T-helper 17 cell (primary cell): ENCODE measurements at places on chromosomes 13 and 19.
A peak's percentile ranks its signal among the peaks of the same experiment; 100 is the strongest.

- DNase-seq = no peak
Measured at GRCh38 chr19:30373593-30373992, 1.4 kb downstream of the ZNF536 start.

- DNase-seq = no peak
Measured at GRCh38 chr13:63843766-63844699, 2428.4 kb upstream of the PCDH20 start.

- DNase-seq = no peak
Measured at GRCh38 chr13:58547419-58547818, 915.9 kb downstream of the PCDH17 start.

DNA sequence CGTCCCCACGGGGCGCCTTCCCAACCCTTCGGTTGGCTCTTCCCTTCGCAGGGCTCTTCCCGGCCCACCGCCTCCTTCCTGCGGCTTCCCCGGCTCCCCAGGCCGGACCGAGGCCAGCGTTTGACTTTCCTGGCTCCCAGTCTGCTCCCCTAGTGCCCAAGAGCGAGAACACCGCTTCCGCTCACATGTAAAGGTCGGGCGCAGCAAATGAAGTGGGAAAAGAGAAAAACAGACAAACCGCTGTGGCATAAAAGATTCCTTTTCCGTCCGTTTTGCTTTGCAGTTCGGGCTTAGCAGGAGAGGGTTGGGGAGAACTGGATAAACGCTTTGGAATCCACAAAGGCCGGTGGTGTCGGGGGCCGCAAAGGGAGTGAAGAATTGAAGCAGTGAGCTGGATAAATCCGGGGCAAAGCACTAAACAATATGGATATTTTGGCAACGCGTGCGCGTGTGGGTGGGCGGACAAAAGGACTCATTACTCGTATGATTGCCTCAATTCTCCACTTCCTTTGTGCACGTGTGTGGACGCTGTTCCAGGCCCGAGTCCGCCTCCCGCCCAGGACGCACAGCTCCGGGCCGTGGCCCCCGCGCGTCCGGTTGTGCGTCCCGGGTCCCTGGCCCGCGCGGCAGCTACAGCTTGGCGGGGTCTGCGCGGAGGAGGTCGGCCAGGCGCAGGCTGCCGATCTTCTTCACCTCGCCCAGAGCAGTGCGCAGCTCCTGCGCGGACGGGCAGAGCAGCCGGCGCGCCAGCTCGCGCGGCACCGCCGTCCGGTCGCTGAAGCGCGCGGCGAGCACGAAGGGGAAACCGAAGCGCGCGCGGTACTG lies 8.6 kb upstream of the CDX2 start:
- no peak for DNase-seq

DNA sequence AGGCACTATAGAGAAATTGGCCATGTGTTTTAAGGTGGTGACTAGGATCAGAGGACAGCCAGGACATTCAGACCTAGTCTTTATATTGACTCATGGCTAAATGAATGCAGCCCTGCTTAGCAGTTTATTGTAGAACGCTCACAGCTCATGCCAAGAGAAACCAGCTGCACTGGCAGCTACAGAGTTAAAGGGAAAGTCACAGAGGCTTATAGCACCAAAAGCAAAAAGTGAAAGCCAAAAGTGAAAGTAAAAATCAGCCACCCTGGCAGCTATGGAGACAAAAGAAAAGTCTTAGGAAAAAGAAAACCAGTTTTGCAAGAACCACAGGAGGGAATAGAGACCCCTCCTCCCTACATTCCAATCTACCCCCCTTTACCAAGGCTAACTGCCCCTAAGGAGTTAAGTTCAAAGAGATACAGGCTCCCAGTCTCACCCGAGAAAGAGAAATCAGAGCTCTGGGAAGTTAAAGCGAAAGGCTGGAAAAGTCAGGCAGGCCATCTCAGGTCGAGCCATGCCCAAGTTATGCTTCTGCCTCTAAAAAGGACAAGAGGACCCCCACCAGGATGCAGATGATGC lies 99.0 kb downstream of the ZNF429 start:
- DNase-seq = no peak

GRCh38 chr19:30029721-30030510 lies 87.9 kb downstream of the URI1 start:
- DNase-seq = no peak

DNA sequence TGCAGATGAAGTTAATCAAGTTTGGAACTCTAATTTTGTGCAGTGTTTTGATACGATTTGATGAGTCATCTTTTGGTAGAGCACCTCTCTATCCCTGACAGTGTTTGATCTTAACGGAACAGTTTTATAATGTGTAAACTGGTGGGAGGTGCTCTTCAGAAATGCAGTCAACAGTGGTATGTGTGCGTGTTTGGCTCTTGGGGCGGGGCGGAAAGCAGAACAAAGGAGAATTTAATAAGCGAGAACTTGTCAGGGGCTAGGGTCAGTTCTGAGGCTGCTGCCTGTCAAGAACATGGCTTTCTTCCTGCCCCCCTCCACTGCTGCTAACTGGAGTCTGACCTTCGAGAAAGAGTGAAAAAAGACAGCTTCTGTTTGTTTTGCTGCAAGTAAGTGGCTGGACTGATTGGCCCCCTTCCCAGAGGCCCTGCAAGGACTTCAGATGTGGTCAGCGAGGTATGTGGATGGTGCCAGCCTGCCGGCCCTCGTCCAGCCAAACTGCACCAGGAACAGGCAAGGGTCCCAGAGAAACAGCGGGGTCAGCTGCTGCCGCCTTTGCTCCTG lies 40.8 kb downstream of the BBC3 start:
- no peak for DNase-seq

GRCh38 chr13:88031980-88032559 lies 360.9 kb downstream of the SLITRK5 start:
- DNase-seq = no peak

- DNase-seq = no peak
Measured at GRCh38 chr19:44529536-44529935, at the start of gene CEACAM20. TSS of gene CEACAM20 (minus strand) at chr19:44529675. CDS start at chr19:44529509, 166 bp downstream.

- DNase-seq = no peak
Measured at GRCh38 chr13:51152701-51153100, 41.6 kb upstream of the C13orf42 start.

DNA sequence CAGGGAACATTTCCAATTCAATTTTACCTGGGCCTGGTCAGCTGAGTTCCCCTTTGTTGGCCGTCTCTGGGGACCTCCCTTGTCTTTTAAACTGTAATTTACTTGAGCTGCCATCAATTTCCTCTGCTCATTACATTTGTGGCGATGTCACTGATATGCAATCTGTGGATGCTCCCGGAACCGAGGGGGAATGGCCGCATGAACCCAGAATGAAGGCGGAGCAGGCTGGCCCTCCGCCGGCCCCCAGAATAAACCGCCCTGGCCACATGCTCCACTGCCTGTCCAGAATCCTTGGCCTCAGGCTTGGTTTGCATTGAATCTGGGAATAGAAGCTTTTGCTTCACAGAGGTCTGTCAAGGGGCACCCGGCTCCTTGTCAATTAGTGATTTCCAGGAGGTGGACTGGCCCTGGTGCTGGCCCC lies 276.8 kb downstream of the TEX29 start:
- DNase-seq = no peak

DNA sequence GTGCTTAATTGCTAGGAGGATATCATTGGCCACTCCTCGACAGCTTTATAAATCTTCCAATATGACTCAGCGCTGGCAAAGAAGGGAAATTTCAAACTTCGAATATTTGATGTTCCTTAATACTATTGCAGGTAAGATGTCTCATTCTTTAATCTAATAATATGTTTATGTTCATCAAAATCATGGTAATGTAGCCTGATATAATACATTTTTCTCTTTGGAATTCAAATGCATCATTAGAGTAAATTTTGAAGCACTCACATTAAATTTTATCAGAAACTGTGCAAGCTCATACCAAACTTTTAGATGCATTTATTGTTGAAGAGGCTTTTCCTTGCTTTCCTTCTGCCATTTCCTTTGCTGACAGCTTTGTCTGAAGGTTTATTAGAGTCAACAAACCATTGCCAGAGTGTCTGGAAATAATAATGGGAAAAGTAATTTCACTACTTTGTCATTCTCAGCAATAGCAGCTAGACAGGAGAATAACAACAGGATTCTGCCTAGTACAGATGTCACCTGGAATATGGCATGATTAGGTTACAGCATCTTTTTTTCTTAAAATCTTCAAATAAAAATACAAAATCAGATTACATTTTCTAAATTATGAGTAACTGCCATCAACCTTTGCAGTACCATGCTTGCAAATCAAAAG lies 78.6 kb upstream of the MAB21L1 start:
- no peak for DNase-seq

- DNase-seq = no peak
Measured at GRCh38 chr19:1106841-1107660, 3.3 kb downstream of the GPX4 start.

- no peak for DNase-seq
Measured at GRCh38 chr13:65724226-65724625, 1505.9 kb downstream of the PCDH9 start.

DNA sequence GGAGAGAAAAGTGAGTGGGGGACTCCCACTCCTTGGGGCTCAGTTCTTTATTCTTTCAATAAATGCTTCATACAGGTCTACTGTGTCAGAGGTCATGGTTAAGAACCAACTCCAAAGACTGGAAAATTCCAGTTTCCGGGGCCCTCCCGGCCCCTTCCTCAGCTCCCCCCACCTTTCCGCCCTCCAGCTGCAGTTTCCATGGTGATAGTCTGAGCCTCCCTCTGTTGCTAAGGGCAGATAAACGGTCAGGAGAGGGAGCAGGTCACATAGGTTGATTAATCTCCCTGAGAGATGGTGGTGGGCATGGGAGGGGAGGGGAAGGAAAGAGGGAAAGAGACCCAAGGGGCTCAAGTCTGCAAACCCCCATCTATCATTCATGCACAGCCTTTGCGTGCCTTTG lies 131.5 kb upstream of the USP29 start:
- DNase-seq = no peak

DNA sequence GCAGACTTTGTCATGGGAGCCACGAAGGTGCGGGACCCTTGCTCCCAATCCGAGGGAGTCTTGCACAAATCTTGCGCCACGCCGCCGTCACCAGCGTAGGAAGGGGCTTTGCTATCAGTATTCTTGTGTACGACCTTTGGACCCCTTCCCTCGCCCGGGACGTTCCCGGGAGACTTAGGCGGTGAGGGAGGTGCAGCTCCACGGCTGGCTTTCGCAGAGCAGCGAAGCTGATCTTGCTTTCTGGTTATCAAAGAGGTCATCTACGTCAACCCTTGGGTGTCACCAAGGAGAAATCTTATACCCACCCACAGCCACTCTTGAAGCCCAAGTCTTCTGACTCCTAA lies 583 bp downstream of the TECR start:
- DNase-seq = peak; percentile 33

DNA sequence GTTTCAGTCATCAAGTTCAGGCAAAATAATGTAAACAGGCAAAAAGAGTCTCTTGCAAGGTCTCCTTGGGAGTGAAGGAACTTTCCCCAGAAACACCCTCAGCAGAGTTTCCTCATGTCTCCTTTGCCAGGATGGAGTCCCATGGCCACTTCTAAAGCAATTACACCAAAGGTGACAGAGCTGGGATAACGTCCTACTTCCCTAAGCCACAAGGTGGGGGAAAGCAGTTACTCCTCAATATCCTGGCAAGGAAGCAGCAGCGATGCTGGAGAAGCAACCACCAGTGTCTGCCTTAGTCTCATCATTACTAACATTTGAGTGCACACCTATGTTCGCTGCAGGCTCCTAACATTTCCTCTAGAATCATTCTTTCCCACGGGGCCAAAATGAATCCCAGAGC lies 88.6 kb downstream of the UBL3 start:
- DNase-seq = no peak

- no peak for DNase-seq
Measured at GRCh38 chr13:83907196-83907989, 25.1 kb upstream of the SLITRK1 start.

DNA sequence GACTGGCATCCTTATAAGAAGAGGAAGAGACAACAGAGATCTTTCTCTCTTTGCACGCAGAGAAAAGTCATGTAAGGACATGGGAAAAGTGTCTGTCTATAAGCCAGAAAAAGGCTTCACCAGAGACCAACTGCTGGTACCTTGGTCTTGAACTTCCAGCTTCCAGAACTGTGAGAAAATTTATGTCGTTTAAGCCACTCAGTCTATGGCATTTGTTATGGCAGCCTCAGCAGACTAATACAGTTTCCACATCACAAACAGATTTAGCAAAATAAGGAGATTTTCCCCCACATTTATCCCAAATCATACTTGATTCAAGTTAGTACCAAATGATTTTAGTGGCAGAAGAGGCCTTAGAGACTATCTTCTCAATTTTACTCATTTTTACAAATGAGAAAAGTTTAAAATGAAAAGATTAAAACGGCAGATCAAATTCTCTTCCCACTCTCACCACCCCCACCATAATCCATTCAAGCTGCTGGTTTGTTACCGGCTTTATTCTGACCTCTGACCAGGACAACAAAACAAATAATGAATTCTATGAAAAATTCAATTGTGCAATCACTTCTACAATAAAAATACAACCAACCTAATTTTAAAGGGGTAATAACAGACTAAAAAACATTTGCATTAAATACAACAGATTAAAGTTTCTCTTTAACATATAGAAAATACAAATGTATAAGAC lies 316.3 kb downstream of the TBC1D4 start:
- no peak for DNase-seq

- no peak for DNase-seq
Measured at GRCh38 chr13:59368693-59369092, 795.0 kb downstream of the DIAPH3 start.

- DNase-seq = no peak
Measured at GRCh38 chr19:48221628-48222027, 34.1 kb downstream of the CARD8 start.

- DNase-seq = no peak
Measured at GRCh38 chr19:7789447-7789846, 26.4 kb downstream of the CLEC4M start.

- no peak for DNase-seq
Measured at GRCh38 chr19:56699552-56699951, 28.0 kb upstream of the ZNF835 start.

DNA sequence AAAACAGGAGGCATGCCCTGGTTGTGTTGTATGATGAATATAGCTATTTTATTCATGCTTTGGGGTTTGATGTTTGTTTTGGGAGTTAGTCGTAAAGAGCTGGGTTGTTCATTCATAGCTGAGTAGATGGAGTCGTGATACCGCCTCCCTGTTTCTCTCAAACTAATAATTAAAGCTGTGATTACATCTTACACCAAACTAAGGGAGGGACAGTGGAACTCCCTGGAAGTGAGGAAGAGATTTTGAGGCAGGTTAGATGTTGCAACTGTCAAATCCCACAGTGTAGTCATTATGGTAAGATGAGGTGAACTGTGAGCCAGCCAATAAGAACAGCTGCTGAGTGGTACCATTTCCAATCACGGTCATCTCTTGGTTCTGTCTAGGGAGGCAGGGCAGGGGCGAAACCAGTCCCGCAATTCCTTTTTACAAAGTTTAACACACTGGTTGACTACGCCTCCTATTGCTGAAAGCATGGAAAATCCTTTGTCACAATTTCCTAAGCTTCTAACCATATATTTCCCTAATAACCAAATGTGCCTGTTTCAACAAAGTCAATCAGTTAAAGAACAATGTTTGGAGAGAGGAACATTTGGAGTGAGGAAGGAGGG lies 207.6 kb upstream of the SERP2 start:
- no peak for DNase-seq
